ENCODE measurements at places on chromosomes 6 and 20.

DNA sequence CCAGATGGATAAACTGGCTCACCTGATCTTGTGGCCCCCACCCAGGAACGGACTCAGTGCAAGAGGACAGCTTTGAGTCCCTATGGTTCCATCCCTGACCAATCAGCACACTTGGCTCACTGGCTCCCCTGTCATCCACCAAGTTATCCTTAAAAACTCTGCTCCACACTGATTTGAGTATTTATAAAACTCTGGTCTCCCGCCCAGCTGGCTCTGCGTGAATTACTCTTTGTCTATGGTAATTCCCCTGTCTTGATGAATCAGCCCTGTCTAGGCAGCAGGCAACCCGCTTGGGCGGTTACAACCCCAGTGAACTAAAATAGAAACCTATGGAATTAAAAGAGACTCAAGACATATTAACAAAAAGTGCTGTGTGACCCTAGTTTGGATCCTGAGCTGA is 38.1 kb upstream of the CD83 start:
- no peak for DNase-seq

- DNase-seq = no peak
Observed at GRCh38 chr20:14919501-14920081, 582.2 kb upstream of the FLRT3 start.

GRCh38 chr6:24330137-24330732 is 27.6 kb downstream of the DCDC2 start:
- DNase-seq = no peak

- DNase-seq = peak; percentile 72
Observed at GRCh38 chr6:44086931-44087574, 40.2 kb downstream of the MRPL14 start.

- no peak for DNase-seq
Observed at GRCh38 chr6:68778356-68779020, 143.4 kb downstream of the ADGRB3 start.

GRCh38 chr6:19697744-19698290 is 139.4 kb upstream of the ID4 start:
- no peak for DNase-seq

DNA sequence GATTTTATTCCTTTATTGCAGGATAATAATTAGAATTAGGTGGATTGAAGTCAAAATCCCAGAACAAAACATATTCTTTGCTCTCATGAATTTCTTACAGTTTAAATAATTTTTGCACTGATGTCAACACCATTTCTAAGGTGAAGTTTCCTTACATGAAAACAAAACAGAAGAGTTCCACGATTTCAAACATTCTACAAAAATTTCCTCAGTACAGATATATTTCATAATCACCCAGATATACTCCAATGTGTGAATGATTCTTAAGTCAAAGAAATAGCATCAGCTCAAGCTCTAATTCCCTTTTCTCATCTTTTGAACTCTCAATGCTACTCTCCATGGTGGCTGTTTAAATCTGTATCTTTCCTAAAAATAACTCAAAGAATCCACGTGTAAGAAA is 39.5 kb upstream of the THBS2 start:
- DNase-seq = no peak

DNA sequence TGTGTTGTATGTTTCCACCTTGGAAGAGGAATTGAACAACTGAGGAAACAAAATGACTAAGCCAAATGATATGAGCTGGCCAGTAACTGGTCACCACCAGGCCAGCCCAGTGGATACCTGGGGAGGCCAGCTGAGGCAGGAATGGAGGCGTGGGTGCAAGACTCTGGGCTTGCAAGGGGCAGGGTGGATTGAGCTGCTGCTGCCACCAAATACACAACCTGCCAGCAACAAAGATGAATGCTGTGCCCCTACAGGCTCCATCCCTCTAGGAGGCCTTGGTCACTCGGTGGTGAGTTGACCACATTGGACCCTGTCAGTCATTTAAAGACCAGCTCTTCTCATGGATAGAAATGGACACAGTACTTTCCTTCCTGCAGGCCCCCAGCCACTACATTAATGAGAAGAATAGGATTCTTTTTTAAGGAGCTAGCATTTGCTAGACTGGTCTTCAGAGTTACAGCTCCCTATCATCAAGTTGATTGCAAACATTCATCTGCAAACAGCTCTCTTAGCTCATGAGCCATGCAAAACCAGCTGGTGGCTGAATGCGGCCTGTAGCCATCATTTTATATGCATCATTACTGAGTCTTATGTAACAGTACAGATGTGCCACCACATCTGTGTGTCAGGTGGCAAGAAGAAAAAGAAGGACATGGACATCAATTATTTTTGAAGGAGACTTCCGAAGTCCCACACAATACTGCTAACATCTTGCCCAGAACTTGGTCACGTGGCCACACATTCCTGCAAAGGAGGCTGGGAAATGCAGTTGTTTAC is 26.3 kb upstream of the SLC22A3 start:
- DNase-seq = no peak

DNA sequence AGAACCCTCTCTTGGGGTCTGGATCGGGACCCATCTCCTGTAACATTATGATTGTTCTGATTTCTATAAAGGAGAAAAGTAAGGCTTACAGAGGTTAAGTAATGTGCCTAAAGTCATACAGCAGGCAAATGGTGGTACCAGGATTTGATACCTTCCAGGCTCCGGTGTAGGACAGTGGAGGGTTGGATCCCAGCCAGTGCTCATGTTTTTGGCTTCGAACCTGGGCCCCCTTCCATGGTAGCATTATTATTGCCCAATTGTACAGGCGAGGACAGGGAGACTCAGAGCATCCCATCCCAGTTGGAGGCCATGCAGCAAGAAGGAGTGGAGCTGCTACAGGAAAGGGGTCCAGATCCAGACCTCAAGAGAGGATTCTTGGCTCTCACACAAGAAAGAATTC is 202.7 kb downstream of the TFAP2C start:
- DNase-seq = no peak

- no peak for DNase-seq
Observed at GRCh38 chr20:45444050-45444449, 25.5 kb upstream of the WFDC2 start.

GRCh38 chr20:22243067-22243466 is 341.3 kb downstream of the FOXA2 start:
- DNase-seq = no peak

DNA sequence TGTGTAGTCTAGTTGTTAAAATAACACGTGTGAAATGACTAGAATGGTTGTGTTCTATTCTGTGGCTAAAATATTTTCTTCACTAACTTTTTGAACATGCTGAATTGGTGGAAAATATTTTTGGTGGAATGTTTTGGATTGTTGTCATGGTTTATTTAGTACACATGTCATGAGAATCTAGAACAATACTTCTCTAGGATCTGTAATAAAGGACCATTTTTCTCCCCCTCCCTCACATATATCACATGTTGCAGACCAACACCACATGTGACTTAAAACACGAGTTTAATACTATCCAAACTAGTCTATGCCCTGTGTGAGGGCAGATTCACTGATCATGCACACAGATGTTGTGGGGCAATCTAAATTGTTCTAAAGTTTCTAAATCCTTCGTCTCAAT is 29.2 kb downstream of the FIG4 start:
- DNase-seq = no peak

- DNase-seq = no peak
Observed at GRCh38 chr20:25223179-25223661, 24.7 kb upstream of the PYGB start.

- peak; percentile 51 for DNase-seq
Observed at GRCh38 chr6:24935366-24936152, at the start of gene RIPOR2. Gene RIPOR2 (minus strand): TSS chr6:24935960. CDS start chr6:24935898, 62 bp downstream.

DNA sequence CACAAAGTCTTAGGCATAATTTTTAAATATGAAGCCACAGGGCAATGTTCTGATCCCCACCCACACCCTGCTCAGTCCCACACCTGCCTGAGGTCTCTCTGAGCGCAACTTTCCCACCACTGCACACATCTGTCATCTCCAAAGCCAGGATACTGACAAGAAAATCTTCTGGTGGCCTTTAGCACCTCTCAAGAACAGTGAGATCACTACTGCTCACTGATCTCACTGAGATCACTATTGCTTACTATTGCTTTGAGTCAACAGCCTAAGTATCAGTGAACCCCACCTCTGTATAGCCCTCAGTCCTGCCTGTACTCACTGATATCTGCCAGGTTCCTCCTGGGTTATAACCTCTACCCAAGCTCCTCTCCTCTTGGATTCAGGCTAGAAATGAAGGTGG is 6.4 kb downstream of the TNFRSF21 start:
- no peak for DNase-seq

GRCh38 chr20:34105978-34106675 is 5.9 kb downstream of the EIF2S2 start:
- no peak for DNase-seq

DNA sequence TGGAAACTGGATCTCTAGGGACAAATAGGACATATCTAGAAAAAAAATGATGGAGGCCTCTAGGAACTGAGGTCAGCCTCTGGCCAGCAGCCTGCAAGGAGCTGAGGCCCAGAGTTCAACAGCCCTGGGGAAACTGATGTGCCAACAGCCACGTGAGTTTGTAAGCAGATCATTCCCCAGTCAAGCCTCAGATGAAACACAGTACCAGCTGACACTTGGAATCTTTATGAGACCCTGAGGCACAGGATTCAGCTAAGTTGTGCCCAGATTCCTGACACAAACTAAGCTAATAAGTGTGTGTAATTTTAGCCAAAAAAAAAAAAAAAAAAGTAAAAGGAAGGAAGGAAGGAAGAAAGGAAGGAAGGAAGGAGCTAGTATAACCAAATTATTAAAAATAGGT is 1059.8 kb upstream of the MAP3K7 start:
- DNase-seq = no peak

DNA sequence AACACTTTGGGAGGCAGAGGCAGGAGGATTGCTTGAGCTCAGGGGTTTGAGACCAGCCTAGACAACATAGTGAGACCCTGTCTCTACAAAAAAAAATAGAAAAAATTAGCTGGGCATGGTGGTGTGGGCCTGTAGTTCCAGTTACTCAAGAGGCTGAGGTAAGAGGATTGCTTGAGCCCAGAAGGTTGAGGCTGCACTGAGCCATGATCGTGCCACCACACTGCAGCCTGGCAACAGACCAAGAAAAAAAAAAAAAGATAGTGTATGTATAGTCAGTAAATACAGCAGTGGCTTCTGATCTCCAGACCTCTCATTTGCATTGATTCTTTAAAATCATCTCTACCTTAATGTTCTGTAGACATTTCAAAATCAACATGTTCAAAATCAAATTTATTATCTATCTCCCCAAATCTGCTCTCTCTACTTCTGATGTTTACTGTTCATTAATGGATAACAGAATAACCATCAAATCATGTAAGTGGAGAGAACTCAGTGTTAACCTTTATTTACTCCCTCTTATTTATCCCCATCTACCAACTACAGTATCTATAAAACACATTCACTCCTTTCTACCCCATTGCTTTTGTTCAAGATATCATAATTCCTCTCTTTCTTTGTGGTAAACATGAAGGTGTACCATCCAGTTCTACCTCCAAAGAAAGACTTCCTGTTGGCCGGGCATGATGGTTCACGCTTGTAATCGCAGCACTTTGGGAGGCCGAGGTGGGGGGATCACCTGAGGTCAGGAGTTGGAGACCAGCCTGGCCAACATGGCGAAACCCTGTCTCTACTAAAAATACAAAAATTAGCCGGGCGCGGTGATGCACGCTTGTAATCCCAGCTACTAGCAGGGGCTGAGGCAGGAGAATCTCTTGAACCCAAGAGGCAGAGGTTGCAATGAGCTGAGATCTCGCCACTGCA is 7.7 kb downstream of the PROCR start:
- DNase-seq = no peak

GRCh38 chr20:51376111-51376510 is 166.4 kb downstream of the NFATC2 start:
- DNase-seq = no peak

GRCh38 chr6:40188931-40189330 is 254.7 kb upstream of the MOCS1 start:
- DNase-seq = no peak

DNA sequence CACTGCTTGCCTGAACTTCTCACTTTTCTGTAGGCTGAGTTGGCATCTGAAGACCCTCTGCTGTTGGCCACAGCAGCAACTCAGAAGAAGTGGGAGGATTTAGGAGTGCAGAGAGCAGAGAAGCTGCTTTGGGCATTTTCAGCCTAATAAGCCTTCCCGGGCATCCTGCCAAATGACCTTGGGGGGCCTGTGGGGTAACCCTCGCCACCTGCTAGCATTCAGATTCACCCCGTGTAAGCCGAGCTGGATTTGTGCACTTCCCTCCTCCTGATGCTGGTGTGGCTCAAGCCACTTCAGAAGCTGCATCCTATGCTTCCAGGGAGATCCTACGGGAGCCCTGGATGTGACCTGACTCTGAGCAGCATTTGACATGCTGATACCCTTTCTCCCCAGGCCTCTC is 114.8 kb downstream of the LRFN2 start:
- no peak for DNase-seq

DNA sequence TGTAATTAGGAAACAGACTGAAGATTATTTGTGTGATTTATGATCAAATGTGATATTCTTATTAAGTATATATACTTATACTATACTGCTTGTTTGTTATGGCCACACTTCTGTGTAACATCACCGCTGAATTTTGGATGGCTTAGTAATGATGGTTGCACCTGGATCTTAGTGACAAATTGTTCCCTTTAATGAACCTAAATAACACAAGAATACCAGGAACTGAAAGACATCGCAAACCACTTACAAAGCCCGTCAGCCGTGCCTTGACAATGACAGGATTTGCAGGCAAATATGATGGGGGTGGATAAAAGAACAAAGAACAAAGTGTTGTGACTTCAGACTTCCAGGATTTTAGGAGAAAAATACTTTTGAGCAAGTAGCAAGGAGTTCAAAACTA is 67.1 kb downstream of the LAMP5 start:
- no peak for DNase-seq

DNA sequence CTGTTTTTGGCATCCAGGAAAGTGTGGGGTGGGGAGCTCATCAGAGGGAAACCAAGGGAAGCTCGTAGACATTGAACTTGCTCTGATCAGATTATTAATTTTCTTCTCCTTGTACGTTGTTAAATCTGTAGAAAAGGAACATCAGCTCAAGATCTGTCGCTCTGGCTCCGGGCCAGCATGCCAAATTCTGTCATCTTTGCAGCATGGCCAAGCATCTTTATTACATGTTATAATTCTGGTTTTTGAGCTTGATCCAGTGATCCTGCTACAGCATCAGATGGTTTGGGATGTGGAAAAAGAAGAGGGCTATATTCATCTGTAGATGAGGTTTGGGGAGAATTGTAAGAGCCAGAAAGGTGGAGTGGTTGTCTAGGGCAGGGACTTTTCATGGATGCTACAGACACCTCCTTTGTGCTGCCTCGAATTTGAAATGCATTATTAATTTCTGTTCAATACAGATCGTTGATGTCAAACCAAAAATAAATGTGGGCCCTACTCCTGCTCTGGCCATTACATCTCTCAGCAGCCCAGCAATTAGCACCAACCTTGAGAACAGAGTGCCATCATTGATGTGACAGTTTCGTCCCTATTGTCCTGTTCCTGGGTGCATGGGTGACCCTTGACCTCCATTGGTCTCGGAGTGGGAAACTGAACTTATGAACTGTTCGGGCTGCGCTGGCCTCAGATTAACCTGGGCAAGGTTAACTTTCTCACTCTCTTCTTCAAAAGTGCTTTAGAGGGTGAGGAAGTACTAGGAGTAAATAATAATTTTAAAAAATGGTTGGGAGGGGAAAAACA is 250.8 kb downstream of the SOX4 start:
- DNase-seq = no peak

- DNase-seq = no peak
Observed at GRCh38 chr6:154457046-154457713, 53.3 kb downstream of the CNKSR3 start.

- no peak for DNase-seq
Observed at GRCh38 chr6:149907317-149907716, 9.4 kb upstream of the RAET1E start.
